IMR-90 (cell line): ENCODE measurements at places on chromosomes 13 and 19. TPM values are rescaled to one million over a fixed set of nuclear protein-coding genes. Genes with fewer than 3 reads are reported as not detected.

- no peak for DNase-seq
- no peak overlapping the region for H3K27ac ChIP-seq
- H3K4me3 ChIP-seq = no peak overlapping the region
- H3K4me1 ChIP-seq = no peaks in the 10 kb centered on the region
Measured at GRCh38 chr13:35449821-35450220, 26.7 kb downstream of the MAB21L1 start.

DNA sequence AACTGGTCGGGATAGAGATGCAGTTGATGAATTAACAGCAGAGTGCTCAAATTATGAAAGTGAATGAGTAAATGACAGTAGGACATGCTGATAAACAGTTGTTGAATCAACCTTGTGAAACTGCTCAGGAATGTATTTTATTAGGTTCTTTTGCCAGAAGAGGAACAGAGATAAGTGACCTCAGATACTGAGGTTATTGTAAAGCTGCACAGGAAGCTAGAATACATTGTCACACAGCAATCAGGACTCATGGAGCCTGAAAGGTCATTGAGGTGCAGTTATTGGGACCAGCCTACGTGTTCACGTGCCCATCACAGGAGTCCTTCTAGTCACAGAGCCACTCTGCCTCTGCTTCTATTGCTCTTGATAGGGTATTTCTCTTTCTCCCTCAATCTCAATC is 47.5 kb upstream of the MED4 start:
- no peak for DNase-seq
- H3K27ac ChIP-seq = no peak overlapping the region
- no peaks in the 10 kb centered on the region for H3K36me3 ChIP-seq
- no peak overlapping the region for H3K4me3 ChIP-seq
- H3K4me1 ChIP-seq = no peaks in the 10 kb centered on the region
- H3K27me3 ChIP-seq = peaks cover 2% of the 10 kb centered on the region

The STARD13 gene
- total RNA-seq = 46.6 and 46.9 TPM in 2 replicates

The ZNF333 gene
- 11.9 and 15.1 TPM in 2 replicates for total RNA-seq

GRCh38 chr13:103431856-103432255 is 365.6 kb upstream of the SLC10A2 start:
- H3K36me3 ChIP-seq = no peaks in the 10 kb centered on the region
- DNase-seq = no peak

DNA sequence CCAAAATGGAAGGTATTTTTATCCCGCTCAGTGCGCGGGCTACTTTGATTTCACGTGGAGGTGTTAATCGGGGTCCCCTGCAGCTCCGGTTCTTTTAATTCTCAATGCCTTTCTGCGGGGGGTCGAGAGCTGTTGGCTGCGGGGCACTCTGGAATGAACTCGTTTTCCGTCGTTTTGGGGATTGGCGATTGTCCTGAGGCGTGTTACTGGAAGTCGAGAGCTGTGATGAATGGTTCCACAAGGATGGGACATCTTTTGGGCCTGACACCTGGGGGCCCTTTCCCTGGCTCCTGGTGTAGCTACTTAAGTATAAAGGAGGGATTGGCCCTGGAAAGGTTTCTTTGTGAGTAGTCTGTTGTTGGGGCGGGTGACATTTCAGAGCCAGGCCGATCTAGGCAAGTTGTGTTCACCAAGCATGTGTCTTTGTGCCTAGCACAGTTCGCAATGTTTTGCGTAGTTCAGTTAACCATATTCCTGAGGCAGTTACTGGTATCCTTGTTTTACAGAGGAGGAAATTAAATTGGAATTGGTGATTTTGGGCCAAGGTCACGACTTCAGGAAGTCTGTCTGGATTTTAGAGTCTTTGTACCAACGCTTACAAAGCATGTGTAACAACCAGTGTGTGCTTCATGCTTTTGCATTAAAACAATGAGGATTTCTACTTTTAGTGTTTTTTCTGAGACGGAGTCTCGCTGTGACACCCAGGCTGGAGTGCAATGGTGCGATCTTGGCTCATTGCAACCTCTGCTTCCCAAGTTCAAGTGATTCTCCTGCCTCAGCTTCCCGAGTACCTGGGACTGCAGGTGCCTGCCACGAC is 846 bp downstream of the RPL13A start:
- H3K4me3 ChIP-seq = peak overlapping the region; percentile 70
- H3K27ac ChIP-seq = peak overlapping the region; percentile 82
- no peak for DNase-seq
- no peaks in the 10 kb centered on the region for H3K27me3 ChIP-seq

GRCh38 chr13:113545455-113545930 is 39.1 kb upstream of the TFDP1 start:
- H3K27ac ChIP-seq = no peak overlapping the region
- peak; percentile 47 for DNase-seq
- H3K4me3 ChIP-seq = no peak overlapping the region
- H3K36me3 ChIP-seq = peaks cover 47% of the 10 kb centered on the region
- no peaks in the 10 kb centered on the region for H3K27me3 ChIP-seq

DNA sequence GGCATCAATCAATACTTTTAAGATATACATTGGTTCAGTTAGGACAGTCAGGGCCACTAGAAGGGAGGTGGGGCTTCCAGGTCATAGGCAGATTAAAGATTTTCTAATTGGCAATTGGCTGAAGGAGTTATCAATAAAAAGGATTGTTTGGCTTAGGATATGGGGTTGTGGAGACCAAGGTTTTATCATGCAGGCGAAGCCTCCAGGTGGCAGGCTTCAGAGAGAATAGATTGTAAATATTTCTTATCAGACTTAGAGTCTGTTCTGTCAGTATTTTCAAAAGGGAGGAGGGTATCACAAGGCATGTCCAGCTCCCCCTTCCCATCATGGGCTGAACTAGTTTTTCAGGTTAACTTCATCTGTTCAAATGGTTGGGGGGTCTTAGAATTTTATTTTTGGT is 77.4 kb upstream of the FARP1 start:
- no peak overlapping the region for H3K4me3 ChIP-seq
- H3K4me1 ChIP-seq = no peaks in the 10 kb centered on the region
- no peak for DNase-seq
- H3K36me3 ChIP-seq = no peaks in the 10 kb centered on the region

- peaks cover 5% of the 10 kb centered on the region for H3K27me3 ChIP-seq
- DNase-seq = no peak
- H3K27ac ChIP-seq = no peak overlapping the region
- no peak overlapping the region for H3K4me3 ChIP-seq
- no peaks in the 10 kb centered on the region for H3K4me1 ChIP-seq
Measured at GRCh38 chr13:27713767-27714166, 78.5 kb upstream of the GSX1 start.

The PEAK3 gene
- total RNA-seq = under 0.01 TPM in 1 of 2 replicates, not detected in the other

GRCh38 chr13:20272588-20273171 is 40.6 kb upstream of the GJB6 start:
- H3K36me3 ChIP-seq = no peaks in the 10 kb centered on the region
- H3K27me3 ChIP-seq = peaks cover 24% of the 10 kb centered on the region
- no peak overlapping the region for H3K4me3 ChIP-seq
- DNase-seq = no peak

The SLC5A5 gene
- total RNA-seq = not detected in 2 replicates

The DLL3 gene
- total RNA-seq = 0.28 and 0.36 TPM in 2 replicates

- H3K27ac ChIP-seq = no peak overlapping the region
- peaks cover 3% of the 10 kb centered on the region; the same call in 1 of the 2 replicates for H3K4me1 ChIP-seq
- H3K36me3 ChIP-seq = no peaks in the 10 kb centered on the region
- no peak overlapping the region for H3K4me3 ChIP-seq
- no peak for DNase-seq
Measured at GRCh38 chr13:28743499-28744083, 24.8 kb upstream of the SLC46A3 start.

DNA sequence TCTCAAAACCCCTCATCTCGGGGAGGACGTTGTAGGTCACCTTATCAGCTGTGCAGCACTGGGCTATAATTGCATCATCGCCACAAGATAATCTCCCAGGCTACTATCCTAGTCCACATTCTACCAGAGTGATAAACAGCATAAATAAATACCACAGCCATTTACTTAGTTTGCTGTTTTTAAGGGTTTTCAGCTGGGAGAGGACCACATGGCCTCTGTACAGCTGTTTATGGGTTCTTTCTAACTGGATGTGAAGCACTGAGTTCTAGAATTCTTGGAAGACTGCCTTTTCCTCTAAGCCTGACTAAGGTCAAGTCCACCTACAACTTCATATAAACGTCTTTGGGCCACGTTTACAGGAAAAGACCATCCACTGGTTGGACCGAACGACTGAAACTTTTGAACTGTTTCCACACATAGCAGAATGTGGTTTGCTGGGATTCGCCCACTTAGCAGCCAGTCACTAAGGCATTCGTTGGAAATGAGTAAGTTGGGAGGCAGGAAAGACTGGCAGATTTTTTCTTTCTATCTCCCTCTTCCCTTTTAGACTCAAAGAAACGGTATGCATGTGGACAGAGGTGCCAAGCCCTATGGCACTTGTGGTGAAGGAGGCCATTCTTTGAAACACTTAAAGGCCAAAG is 752.5 kb upstream of the SGCG start:
- H3K4me3 ChIP-seq = no peak overlapping the region
- no peaks in the 10 kb centered on the region for H3K36me3 ChIP-seq
- no peaks in the 10 kb centered on the region for H3K4me1 ChIP-seq
- no peak for DNase-seq
- H3K27me3 ChIP-seq = no peaks in the 10 kb centered on the region

The PLPP2 gene
- total RNA-seq = 2.3 and 2.8 TPM in 2 replicates

- H3K4me1 ChIP-seq = peaks cover 3% of the 10 kb centered on the region; the same call in 1 of the 2 replicates
- H3K27me3 ChIP-seq = no peaks in the 10 kb centered on the region
- DNase-seq = peak; percentile 82
- H3K36me3 ChIP-seq = no peaks in the 10 kb centered on the region
Measured at GRCh38 chr13:75482070-75482819, at the start of gene TBC1D4. Gene TBC1D4, minus strand, starts transcription at chr13:75482169. Its CDS starts 402 bp downstream, at chr13:75481767.

The LIN37 gene
- total RNA-seq = 12.7 and 12.8 TPM in 2 replicates

The TFDP1 gene
- 59.2 and 59.3 TPM in 2 replicates for total RNA-seq

DNA sequence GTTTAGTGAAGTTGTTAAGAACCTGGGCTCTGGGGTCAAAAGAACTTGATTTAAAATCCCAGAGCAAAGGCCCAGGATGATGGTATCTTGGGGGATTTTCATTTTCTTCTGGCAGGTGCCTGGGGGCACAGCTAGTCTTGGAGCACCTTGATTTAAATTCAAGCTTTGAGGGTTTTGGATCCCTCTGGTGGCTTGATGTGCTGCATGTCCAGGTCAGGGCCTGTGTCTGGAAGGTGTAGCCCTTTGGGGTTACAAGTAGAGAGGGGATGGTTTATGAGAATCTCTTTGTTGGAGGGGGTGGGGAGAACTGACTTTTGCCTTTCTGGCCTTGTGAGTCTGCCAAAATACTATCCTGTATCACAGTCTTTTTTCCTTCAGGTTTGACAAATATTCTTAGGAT is 55.8 kb downstream of the AKAP11 start:
- no peaks in the 10 kb centered on the region for H3K36me3 ChIP-seq
- no peak for DNase-seq
- H3K27ac ChIP-seq = no peak overlapping the region
- no peaks in the 10 kb centered on the region for H3K4me1 ChIP-seq

DNA sequence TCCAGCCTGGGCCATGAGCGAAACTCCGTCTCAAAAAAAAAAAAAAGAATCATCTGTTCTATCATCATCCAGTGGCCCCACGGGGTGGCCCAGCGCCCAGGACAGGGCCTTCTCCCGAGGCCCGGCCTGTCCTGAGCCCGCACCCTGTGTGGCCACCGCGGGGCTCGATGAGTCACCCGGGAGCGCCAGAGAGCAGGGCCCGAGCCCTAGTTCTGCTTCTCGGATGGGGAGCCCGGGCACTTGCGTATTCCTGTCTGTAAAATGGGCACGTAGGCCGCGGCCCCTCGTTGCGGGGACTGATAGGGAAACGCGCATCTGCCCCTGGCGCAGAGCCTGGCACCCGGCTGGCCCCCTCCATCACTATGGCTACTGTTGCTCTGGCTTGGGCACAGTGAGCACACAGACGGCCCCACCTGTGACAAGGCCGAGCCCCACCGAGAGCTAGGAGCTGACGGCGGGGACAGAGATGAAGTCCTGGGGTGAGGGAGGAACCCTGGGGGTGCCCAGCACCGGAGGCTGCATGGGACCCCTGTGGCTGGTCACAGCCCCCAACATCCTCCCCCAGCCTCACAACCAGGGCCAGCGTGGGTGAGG is 21.3 kb upstream of the UQCR11 start:
- no peaks in the 10 kb centered on the region for H3K4me1 ChIP-seq
- H3K36me3 ChIP-seq = peaks cover 45% of the 10 kb centered on the region
- H3K4me3 ChIP-seq = no peak overlapping the region
- no peaks in the 10 kb centered on the region for H3K27me3 ChIP-seq
- no peak for DNase-seq
